ENCODE measurements at places on chromosomes 6 and 20. TPM values are rescaled to one million over a fixed set of nuclear protein-coding genes. Genes with fewer than 3 reads are reported as not detected.

DNA sequence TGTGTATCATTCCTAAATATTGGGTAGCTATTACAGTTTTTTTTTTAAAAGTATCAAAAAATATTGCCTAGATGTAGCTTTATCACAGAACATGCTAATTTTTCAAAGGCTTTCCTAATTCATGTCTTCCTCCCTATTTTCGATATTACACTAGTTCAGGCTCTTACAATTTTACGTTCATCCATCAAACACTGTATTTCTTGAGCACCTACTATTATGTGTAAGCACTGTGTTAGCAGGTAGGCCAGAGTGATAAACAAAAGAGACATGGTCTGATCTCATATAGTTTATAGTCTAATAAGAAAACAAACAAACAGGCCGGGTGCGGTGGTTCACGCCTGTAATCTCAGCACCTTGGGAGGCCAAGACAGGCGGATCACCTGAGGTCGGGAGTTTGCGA is 69.5 kb downstream of the FAM217A start:
- no peak for DNase-seq

Gene PTCHD4
- 0.31 TPM for total RNA-seq

Gene GSTA3
- total RNA-seq, result not detected

DNA sequence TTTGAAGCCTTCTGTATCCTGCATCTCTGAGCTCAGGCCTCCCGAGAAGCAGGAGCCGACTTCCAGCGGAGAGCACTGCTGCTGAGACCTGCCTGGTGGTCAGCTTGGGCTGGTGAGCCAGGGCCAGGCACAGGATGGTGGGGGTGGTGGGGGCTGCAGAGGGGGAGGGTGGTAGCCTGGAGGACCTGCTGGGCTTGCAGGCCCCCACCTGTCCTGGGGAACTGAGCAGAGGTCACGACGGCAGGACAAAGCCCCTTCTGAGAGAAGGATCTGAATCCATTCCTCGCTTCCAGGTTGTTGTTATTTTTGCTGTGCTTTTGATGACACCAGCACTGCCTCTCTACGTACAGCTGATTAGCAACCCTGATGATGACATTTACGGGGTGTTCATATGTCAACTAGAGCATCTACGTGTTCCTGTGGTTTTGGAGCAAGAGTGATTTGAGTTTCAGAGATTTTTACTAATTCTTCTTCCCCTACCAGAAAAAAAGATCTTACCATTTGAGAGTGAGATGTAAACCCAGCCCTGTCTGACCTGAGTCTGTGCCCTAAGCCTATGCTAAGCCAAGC is 35.7 kb upstream of the CD93 start:
- DNase-seq, result no peak

DNA sequence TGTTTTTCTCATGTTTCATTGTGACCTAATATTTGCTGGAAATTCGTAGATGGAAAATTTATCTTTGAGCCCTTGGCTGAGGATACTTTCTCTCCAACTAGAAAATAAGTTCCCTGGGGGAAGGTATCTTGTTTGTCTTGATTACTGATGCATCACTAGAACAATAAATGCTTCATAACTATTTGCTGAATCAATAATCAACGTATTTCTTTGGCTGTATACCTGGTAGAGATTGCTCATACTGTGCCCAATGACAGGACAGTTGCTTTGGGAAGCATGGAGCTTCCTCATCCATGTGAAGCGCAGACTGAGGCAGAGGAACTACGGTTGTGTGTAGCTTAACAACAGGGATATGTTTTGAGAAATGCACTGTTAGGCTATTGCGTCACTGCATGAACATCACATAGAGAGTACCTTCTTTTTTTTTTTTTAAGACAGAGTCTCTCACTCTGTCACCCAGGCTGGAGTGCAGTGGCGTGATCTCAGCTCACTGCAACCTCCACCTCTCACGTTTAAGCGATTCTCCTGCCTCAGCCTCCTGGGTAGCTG is 34.2 kb upstream of the RPN2 start:
- DNase-seq, result no peak
